Adrenal gland (tissue), 19 donors: ENCODE measurements at places on chromosomes 5 and 9.

DNA sequence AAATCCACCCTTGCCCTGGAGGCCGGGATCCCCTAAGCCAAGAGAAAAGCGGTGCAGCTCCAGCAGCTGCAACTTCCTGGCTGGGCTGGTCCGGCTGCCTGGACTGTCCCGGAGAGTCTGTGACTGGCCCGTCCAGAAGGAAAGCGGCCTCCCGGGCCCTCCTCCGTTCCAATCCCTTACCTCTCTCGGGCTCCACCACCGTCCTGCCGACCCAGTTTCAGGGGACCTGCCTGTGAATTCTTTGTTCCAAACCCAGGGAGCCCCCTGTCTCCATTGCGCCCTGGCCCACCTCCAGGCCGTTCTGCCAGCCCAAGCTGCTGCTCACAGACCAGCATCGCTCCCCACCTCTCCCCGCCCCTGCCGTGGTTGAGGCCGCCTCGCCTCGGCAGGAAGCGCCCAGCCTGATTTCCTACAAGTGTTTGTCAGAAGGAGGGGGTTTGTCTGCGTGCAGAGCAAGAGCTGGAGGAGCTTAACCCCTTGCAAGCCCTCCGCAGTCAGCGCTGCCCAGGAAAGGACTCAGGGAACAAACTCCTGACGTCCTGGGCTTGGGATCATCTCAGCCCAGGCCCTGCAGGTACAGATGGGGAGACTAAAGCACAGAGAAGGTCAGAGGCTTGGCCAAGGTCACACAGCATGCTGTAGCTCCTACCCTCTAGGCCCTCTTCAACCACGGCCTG lies at the start of gene AKNA:
Gene AKNA (minus strand): TSS at position 303 of the 677 bp plus-strand sequence. CDS start 6,649 bp downstream, outside the sequence.
- DNase-seq = peak; percentile 70

GRCh38 chr5:109656829-109657228 lies 32.9 kb upstream of the MAN2A1 start:
- DNase-seq = peak; percentile 53

GRCh38 chr9:12689233-12689632 lies 4.0 kb upstream of the TYRP1 start:
- DNase-seq = no peak

GRCh38 chr5:97547999-97548738 lies 365.1 kb upstream of the RIOK2 start:
- DNase-seq = no peak

GRCh38 chr9:96281641-96282040 lies 20.3 kb downstream of the HSD17B3 start:
- DNase-seq = no peak

DNA sequence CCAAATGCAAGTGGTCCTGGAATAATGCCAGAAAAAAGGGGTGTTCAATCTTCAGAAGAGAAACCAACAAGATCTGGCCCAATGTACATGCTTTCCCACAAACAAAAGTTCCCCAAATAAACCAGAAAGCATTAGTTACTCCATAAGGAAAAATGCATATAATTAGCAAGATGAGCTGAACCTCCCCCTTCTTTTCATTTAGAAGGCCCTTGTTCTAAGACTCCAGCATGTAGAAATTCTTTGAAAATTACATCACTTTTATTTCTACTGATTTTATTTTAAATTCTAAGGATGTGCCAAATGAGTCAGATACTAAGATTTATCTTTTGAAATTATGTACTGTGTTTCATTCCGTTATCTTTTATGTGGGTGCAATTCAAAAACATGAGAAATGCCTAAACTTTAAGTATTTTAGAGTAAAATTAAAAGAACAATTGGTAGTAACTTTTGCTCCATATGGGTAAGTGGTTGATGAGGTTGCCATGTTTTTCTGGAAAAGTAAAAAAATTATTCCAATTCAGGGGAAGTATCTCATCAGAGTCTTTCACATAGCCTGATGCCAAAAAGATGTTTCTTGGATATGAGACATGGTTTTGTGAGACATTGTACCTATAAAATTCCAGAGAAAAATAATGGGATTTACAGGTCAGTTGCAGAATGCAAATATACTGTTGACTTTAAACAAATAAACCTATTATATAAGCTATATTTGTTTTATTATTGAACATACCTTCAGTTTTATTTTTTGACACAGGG lies 106.5 kb upstream of the CCDC112 start:
- DNase-seq = no peak

GRCh38 chr5:68224509-68225187 lies 9.1 kb downstream of the PIK3R1 start:
- DNase-seq = no peak

- DNase-seq = no peak
Observed at GRCh38 chr5:135395451-135395850, 3.6 kb downstream of the MACROH2A1 start.

DNA sequence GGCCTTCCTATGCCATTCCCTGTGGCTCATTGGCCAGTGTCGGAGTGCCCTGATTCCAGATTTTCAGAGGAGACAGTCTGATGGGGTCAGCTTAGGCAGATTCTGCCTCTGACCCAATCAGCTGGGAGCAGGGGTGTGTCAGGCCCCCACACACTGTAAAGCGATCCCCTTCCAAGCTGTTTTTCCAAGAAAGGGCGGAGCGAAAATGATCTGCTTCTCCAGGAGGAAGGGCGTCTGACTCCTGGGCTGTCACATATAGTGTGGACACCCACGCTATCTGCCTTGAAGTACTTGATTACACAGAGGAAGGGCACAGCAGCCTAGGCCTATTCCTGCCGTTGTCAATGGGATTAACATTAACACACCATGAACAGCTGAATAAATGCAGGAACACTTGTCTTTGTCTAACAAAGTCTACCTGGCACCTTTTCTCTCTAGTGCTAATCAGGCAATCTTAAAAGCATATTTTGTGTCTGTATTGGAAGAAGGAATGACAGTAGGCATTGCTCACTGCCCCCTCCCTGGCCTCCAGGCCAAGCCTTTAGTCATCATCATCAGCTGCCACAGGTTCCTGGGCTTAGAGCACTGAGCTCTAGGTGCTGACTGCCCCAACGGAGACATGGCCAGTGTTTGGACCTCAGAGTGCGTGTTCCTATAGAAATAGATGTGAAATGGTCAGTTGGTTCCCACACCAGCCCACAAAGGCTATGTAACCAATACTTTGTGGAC lies 218.7 kb downstream of the MELK start:
- no peak for DNase-seq

DNA sequence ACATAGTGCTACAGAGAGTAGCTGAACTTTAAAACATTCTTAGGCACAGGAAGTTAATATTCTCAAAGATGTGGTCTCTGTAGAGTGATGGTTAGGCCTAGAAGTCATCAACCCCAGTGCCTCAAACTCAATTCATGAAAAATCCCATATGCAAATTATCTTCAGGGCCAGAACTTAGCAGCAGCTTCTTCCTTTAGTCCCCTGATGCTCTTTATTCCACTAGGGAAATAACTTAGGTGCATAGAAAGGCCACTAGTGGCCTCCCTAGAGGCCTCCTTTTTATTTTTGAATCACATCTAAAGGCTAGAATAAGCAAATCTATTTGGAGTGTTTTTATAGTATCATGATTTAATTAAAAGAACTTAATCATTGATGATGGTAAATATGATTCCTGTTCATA lies 88.3 kb downstream of the GIN1 start:
- DNase-seq = no peak

- DNase-seq = no peak
Observed at GRCh38 chr5:9499498-9499876, 46.4 kb downstream of the SEMA5A start.

- no peak for DNase-seq
Observed at GRCh38 chr5:143440448-143441115, 37.1 kb upstream of the NR3C1 start.

- DNase-seq = no peak
Observed at GRCh38 chr9:135073081-135073740, 14.3 kb upstream of the OLFM1 start.

- DNase-seq = no peak
Observed at GRCh38 chr9:7432989-7433388, 366.6 kb downstream of the DMAC1 start.

DNA sequence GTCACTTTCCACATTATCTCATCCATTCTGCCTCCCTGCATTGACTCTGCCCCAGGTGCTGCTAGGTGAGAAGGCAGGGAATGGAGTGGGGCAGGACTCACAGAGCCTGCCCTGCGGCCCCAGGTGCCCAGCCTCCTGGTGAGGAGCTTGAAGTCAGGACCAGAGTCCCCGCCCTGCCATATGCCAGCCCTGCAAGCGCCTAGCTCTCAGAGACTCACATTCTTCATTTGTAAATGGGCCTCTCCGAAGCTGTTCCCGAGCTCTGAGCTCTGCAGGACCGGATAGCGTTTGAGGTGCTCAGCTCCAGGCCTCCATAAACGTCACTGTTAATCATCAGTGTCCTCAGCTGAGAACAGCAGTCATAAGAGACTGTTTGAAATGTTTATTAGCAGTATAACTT lies 75.1 kb upstream of the STXBP1 start:
- no peak for DNase-seq

- DNase-seq = no peak
Observed at GRCh38 chr9:134011401-134011800, 13.9 kb upstream of the BRD3OS start.

- peak; percentile 11 for DNase-seq
Observed at GRCh38 chr5:154520861-154521453, 42.9 kb upstream of the HAND1 start.

DNA sequence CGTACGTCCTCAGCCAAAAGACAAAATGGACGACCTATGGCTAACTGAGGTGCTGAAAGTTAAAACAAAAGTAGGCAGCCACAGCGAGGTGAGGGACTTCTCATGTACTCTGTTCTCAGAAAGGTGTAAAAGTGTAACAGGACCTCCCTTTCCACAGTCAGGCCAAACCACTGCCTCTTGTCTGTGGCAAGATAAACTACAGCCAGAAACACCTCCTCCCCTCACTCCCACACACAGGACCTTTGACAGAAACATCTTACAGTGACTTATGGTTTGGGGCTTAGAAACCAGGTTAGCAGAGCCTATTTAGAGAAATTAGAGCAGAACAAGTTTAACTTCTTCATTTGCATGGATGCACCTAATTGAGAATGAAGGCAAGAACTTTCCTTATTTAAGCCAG lies 499.1 kb upstream of the GRIN3A start:
- no peak for DNase-seq

GRCh38 chr9:135577256-135577655 lies 15.7 kb downstream of the PAEP start:
- no peak for DNase-seq

DNA sequence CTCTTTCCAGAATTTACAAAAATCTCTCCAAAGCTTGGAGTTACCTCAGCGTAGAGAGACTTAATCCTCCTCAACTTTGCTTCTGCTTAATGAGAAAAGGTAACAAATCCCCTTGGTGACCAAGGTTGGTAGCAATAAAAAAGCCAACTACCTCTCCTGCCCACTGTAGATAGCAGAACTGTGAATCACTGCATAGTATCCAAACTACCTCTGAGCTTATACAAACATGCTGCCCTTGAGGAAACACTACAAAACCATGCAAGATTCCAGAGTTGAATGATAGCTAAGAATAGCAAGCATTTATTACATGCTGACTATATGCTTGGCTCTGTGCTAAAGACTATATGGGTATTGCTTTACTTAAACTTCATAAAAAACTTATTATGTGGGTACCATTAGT lies 2.8 kb upstream of the ADAMTS12 start:
- no peak for DNase-seq

DNA sequence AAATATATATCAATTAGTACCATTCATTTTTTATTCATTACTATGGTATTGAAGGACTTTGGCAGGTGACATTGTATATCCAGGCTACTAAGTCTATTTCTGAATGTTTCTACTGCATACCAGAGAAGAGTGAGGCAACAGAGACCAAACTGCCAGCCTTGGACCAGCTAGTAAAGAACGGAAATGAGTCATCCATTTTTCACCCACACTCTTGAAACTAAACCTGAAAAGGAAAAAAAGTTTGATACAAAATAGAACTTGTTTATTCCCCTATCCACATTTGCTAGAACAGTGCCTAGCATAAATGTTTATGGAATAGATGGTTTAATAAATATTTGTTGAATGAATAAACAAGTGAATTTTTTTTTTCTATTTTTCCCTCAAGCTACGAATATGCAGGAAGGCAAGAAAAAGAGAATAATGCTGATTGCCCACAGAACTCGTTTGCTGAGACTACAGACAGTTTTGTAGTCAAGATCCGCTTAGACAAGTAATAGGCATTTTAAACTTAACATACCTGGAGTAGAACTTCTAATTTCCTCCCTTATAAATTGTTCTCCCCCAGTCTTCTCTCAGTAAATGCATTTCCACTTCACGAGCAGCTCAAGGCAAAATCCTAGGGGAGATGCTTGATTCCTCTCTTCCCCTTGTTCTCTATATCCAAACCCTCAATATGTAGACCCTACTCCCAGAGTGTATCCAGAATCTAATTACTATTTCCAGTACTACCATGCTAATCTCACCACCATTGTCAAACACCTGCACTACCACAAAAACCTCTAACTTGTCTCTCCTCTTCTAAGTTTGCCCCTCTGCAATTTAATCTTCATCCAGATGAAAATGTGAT lies 146.2 kb upstream of the RASA1 start:
- peak; percentile 23 for DNase-seq

GRCh38 chr5:167896814-167897213 lies 394.6 kb upstream of the WWC1 start:
- no peak for DNase-seq

DNA sequence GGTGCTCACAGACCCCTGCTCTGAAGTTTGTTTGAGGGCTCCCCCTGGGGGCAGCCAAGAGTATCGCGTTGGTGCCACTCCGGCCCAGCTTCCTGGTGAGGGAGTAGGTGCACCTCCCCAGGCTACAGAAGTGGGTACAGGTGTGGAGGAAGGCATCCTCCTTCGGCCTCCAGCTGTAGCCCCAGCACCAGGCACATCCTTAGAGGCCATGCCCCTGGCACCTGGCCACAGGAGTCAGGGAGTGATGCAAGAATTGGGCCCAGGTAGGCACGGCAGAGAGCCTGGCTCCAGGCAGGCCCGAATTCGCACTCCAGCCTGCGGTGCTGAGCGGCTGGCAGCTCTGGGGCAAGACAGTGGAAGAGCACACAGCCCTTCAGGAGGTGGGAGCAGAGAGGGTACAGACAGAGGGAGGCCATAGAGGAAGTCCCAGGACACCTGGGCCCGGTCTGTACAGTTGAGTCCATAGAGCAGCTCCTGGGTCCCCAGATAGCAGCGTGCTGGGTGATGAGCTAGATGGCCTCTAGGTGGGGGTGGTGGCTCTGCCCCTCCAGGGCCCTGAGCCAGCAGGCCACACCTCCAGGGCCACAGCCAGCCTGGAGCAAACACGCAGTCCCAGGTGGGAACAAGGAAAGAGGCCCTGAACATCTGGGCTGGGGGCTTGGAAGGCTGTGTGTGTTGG lies 2.4 kb downstream of the SAPCD2 start:
- peak; percentile 78 for DNase-seq
